OCI-LY7 (cell line): ENCODE measurements at places on chromosomes 12 and 14. TPM values are rescaled to one million over a fixed set of nuclear protein-coding genes. Genes with fewer than 3 reads are reported as not detected.

GZMB gene
- not detected in 2 replicates for total RNA-seq

PGF gene
- total RNA-seq: 0.19 TPM in 1 of 2 replicates, not detected in the other

GRCh38 chr12:13749389-13749788 is 232.0 kb downstream of the GRIN2B start:
- no peak for DNase-seq

GRCh38 chr14:51460011-51460410 is 191.7 kb upstream of the FRMD6 start:
- DNase-seq: no peak

DNA sequence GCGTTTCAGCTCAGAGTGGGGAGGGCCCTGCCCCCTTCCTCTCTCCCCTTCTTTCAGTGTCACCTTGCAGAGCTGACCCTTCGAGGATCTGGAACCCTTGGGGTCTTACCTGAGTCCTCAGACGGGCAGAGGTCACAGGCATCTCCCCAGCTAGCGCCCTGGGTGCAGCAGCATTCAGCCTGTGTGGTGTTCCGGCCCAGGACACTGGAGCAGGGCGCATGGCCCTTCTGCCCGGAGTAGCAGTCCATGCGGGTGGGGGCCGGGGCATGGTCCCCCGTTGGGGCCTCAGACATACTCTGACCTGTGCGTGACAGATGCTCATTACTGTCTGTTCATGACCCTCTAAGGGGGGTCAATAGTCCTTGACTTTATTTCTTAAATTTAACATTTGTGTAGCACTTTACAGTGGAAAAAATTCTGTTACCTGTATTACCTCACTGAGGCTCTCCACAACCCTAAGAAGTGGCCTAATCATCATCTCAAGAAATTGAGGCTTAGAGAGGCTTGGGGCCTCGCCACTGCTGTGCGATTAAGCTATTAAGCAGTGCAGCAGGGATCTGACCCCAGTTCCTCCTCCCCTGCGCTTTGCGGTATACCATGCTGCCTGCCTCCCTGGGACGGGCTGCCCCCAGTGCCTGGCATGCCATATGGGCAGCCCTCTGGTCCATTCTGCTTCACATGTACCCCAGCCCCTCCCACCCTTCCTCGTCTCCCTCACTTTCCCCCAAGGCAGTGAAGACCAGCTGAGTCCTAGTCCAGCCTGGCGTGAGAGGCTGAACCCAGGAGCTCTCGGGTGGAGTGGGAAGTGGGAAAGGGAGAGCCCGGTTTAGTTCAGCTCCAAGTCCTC is 11.5 kb downstream of the ISCA2 start:
- no peak for DNase-seq

DNA sequence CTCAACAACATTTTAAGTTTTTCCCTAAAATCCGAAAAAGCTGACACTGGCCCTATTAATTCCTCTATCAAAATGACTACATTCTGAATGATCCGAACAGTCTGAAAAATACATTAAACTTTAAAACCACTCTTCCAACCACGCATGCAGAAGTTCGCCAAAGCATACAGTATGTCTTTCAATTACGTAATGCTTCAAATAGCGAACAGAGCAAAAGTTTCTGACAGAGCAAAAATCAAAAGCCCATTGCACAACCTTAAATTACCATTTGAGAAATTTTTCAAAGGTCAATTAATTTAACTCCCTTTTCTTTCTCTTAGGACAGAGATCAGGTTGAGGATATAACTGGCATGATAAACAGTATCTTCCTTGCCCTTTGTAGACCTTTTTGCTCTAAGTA is 33.2 kb downstream of the LRIG3 start:
- no peak for DNase-seq

DNA sequence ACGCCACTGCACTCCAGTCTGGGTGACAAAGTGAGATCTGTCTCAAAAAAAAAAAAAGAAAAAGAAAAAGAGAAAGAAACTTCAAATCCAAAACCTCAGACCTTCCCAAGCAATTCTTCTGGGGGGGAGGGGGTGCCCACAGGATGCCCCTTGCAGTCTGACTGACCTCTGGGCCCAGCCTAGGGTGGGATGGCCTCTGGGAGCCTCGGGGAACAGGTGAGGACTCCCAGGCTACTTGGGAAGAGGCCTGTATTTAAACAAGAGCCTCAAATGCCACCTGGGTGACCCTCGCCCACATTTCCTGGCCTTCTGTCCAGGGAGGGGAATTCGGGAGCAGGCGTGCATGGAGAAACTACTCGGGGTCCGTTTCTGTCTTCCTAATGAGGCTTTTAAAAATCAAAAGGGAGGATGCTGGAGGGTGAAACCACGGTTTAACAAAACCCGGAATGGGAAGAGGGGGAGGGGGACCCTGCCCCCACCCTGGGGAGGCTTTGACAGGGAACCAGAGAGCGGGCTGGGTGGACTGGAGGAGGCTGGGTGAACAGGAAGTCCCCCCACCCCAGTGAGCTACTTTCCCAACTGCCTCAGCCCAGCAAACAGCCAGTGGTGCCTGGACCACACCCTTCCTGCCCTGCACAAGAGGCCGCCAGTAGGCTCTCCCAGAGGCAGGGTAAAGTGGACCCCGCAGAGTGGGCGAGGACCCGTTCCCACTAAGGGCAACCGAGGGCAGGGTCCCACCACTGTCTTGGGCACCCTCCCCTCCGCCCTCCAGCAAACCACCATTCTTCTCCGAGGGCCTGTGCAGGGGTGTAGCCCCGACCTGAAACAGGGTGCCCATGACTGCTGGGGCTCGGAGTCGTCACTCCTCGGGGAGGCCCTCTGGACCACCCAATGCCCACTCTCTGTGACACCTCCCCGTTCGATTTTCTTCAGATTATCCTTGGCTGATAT is 1.5 kb upstream of the FBRSL1 start:
- peak; percentile 31 for DNase-seq
